K562 (cell line): ENCODE measurements at places on chromosomes 2 and 18. TPM values are rescaled to one million over a fixed set of nuclear protein-coding genes. Genes with fewer than 3 reads are reported as not detected.

Gene CD8A
- 0.07 and 0.20 TPM in 2 replicates for total RNA-seq

Gene TNFAIP6
- total RNA-seq = not detected in 2 replicates

Gene GALNT14
- not detected in 2 replicates for total RNA-seq

Gene KCTD1
- not detected in 2 replicates for total RNA-seq

Gene HOXD9
- total RNA-seq = not detected in 2 replicates

Gene DNAH7
- 0.31 and 0.36 TPM in 2 replicates for total RNA-seq

Gene DQX1
- total RNA-seq = 0.29 and 0.38 TPM in 2 replicates

Gene B3GNT7
- total RNA-seq = 0.20 and 0.69 TPM in 2 replicates

Gene SLC38A11
- total RNA-seq = not detected in 2 replicates

DNA sequence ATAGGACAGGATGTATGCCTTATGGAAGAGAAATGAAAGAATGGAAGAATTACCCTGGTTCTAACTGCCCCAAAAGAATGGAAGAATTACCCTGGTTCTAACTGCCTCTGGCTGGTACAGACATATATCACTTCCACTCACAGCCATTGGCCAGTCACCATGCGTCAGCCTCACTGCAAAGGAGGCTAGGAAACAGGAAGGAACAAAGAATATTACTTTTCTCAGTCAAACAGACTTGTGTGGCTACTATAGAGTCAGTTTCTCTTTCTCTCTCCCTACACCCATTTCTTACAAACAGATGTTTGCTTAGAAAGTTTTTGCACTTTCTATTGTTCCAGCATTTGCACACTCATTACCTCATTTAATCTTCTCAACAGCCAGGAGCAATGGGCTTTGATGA is 1111.1 kb upstream of the KLHL29 start:
- DNase-seq = no peak
- no peaks in the 10 kb centered on the region for H3K27me3 ChIP-seq
- no peak overlapping the region for H3K27ac ChIP-seq
- H3K4me3 ChIP-seq = no peak overlapping the region
- no peaks in the 10 kb centered on the region for H3K4me1 ChIP-seq
- no peaks in the 10 kb centered on the region for H3K36me3 ChIP-seq

DNA sequence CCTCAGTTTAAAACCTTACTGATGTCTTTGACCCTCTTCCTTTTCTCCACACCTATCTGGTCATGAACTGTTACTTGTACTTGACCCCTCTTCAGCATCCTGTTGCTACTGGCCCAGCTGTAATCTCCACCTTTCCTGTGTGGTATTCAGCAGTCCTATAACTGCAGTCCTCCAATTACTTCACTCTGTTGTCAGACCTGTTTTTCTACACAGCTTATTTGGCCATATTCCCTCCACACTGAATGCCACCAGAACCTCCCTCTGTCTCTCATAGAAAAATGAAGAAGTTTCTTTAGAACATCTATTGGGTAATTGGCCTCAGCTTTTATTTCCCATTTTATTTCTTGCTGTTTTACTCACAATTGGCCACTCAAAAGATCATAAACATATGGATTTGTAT is 155.4 kb downstream of the ASXL3 start:
- H3K27me3 ChIP-seq = no peaks in the 10 kb centered on the region
- H3K4me1 ChIP-seq = no peaks in the 10 kb centered on the region
- no peak overlapping the region for H3K27ac ChIP-seq
- no peaks in the 10 kb centered on the region for H3K36me3 ChIP-seq

DNA sequence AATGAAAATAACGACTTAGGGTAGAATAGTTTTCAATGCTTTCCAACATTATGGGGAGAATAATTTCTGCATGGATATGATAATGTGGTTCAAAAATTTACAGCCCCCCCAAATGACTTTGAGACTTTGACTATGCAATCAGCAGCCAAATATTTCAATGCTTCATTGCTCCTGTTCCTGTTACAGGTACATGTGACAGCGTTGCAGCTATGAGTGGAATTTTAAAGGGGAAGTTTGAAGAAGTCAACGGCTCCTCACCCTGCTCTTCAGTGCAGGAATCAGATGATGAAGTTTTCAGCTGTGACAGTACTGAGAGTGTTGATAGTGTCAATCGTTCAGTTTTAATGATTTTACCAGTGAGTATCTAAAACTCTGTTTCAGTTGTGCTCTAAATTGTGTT is 25.1 kb downstream of the CSRNP3 start:
- no peaks in the 10 kb centered on the region for H3K4me1 ChIP-seq
- H3K4me3 ChIP-seq = no peak overlapping the region
- no peak for DNase-seq
- H3K27ac ChIP-seq = no peak overlapping the region

GRCh38 chr2:37713258-37713700 is 41.8 kb upstream of the CDC42EP3 start:
- no peaks in the 10 kb centered on the region for H3K27me3 ChIP-seq
- no peak overlapping the region for H3K4me3 ChIP-seq
- DNase-seq = no peak
- H3K27ac ChIP-seq = no peak overlapping the region
- H3K4me1 ChIP-seq = no peaks in the 10 kb centered on the region

DNA sequence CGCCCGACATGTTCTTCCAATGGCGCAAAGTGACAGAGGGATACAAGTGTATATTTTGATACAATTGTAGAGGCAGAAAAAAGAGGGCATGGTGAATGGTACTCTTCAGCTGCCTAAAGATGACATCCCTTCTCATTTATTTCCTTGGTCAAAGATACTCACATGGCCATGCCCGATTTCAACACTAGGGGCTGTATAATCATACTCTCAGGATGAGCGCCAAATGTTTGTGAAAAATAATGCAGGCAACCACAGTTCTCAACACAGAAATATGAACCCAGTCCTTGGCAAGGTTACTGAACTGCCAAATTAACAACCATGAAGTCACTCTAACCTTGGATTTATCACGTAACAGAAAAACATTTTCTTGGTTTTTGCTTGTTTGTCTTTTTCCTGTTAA is 204.4 kb downstream of the CCDC102B start:
- H3K4me1 ChIP-seq = no peaks in the 10 kb centered on the region
- no peak for DNase-seq
- no peaks in the 10 kb centered on the region for H3K27me3 ChIP-seq
- H3K36me3 ChIP-seq = no peaks in the 10 kb centered on the region
- H3K4me3 ChIP-seq = no peak overlapping the region

DNA sequence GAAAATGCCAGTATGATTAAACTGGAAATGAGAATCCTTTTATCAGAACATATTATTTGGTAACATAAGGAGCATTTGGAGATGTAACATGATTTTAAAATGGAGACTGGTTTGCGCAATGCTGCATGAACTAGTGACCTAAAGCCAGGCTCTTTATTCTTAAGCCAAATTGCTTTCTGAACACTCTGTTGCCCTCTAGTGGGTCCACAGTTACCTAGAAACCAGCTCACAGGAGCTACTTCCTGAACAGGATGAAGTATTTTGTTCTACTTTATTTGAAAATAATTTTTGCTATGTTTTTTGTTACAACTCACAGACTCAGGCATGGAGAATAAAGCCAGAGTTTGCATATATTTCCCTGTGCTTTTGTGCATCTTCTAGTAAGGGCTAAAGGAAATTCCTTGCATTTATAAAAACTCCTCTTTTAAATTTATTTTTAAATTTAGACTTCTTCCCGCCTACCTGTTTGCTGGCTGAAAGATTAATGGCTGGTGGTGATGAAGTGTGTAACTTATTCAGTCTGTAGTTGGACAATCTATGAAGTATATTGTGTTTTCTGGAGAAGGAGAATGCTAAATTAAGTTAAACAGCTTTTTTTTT is 146.7 kb downstream of the PARD3B start:
- H3K27me3 ChIP-seq = no peaks in the 10 kb centered on the region
- no peak overlapping the region for H3K27ac ChIP-seq
- H3K36me3 ChIP-seq = no peaks in the 10 kb centered on the region

- no peak for DNase-seq
- H3K36me3 ChIP-seq = no peaks in the 10 kb centered on the region
These were observed 128.5 kb downstream of the ARL6IP6 start for GRCh38 chr2:152846697-152847470.

DNA sequence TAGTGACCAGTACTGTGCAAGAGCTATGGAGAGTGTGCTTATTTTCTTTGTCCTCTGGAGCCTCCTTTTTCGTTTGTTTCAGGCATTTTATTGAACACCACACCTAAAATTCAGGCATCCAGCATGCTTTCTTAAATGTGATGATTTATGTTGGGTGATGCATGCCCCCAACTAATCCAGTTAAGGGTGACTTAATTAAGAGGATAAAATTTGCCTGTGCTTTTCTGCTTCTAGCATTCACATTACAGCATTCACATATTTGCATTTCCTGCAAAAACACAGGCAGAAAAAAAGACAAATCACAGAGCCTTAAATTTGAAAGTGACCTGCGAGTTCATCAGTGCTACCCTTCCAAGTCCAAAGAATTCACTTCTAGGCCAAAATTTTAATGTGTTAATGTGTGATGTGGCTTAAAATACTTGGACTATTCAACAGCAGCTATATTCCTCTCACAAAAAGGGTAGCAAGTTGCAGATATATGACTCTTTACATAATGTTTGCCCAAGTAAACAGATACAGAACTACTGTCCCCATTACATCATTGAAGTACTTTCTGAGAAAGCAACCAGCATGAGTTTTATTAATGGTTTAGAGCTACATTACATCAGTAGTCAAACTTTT is 286.5 kb downstream of the THSD7B start:
- H3K4me3 ChIP-seq = no peak overlapping the region
- H3K4me1 ChIP-seq = no peaks in the 10 kb centered on the region
- H3K27ac ChIP-seq = no peak overlapping the region
- H3K36me3 ChIP-seq = no peaks in the 10 kb centered on the region

DNA sequence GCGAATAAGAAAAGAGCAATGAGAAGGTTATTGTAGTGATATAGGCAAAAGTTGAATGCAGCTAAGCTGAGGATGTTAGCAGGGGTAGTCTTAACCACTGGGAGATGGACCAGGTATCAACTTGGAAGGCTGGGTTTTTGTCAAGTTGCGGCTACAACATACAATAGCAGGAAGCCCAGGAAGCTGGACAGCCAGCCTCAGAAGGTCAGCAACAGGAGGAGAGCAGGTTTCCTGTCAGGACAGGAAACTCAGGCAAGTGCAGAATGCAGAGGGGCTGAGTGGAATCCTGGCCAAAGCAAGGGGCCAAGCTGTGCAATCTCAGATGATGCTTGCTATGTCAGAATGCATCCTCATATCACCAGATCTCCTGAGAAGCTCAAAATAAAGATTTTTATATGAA is 530.0 kb upstream of the ID2 start:
- no peak overlapping the region for H3K4me3 ChIP-seq
- no peaks in the 10 kb centered on the region for H3K27me3 ChIP-seq
- no peaks in the 10 kb centered on the region for H3K4me1 ChIP-seq

DNA sequence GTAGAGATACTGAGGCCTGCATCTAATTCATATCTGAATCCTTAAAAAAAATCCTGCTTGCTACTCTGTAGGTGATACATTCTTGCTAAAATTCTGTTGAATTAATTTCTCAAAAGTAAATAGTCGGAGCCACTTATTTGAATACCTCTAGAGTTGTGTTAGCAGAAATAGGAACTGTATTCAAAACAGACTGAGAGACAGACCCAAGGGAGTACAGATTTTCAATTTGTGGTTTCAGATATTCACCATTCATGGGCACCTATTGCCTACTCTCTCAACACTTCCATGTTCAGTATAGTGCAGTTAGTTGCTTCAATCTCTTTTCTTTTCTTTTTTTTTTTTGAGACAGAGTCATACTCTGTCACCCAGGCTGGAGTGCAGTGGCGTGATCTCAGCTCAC is 46.6 kb upstream of the CTLA4 start:
- DNase-seq = no peak
- no peak overlapping the region for H3K4me3 ChIP-seq
- H3K36me3 ChIP-seq = no peaks in the 10 kb centered on the region
- no peak overlapping the region for H3K27ac ChIP-seq
- no peaks in the 10 kb centered on the region for H3K4me1 ChIP-seq
- H3K27me3 ChIP-seq = no peaks in the 10 kb centered on the region

DNA sequence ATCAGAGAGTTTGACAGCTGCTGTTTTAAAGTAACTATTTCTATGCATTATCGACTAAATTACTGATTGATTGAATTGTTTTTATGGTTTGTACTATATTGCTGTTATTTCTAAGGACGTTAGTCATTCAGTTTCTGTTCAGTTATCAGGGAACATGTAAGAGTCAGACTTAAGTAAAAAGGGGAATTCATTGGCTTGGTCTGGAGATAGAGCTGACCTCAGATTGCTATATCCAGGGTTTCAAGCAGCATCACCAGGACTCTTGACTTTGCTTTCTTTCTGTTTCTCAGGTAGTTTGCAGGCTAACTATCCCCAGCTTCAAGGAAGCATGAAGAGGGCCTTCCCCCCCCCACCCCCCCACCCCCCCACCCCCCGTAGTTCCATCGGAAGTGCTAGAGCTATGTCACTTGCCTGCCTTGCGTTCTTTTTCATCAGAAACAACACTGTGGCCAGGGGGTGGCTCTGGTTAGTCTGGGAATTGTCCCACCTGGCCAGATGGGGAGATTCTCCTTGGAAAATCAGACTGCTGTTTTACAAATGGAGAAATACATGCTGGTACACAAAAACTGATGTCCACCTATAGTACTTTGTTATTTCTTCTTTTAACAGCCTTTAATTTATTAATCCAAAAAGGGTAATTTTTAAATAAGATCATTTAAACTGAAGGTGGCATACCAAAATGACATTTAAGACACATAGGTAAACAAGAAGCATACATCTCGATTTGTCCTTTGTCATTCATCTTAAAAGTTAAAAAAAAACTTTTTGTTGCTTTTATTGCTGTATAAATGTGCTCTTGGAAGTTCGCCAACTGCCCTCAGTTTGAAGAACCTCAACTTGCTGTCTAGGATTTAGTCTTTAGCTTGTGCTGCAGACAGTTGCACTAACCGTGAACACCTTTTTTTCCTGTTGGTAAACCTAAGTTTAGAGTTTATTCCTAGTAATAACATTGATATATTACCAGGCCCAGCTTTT is 9.4 kb downstream of the SMAD4 start:
- no peaks in the 10 kb centered on the region for H3K27me3 ChIP-seq
- peaks cover 6% of the 10 kb centered on the region; the same call in 2 of the 3 replicates for H3K36me3 ChIP-seq

DNA sequence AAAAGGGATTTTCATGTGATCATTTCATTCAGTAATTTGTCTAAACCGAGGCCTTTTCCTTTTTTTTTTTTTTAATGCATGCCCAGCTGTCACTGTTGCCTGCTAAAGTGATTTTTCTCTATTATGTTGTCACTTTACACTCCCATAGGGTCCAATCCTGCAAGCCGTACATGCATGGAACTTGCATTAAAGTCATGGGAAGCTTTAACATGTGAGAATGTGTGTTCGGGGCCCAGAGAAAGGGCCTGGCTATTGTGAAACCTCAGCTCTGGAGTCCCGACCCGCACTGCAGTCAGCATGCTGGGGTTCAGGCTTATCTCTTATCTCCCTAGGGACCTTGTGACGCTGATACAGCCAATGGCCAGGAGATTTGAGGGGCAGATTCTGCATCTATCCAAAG is 474.6 kb downstream of the SLC4A3 start:
- no peak for DNase-seq
- no peak overlapping the region for H3K4me3 ChIP-seq
- no peaks in the 10 kb centered on the region for H3K27me3 ChIP-seq
- no peak overlapping the region for H3K27ac ChIP-seq
- no peaks in the 10 kb centered on the region for H3K36me3 ChIP-seq
- H3K4me1 ChIP-seq = peaks cover under 1% of the 10 kb centered on the region; the same call in 1 of the 3 replicates

GRCh38 chr18:63299837-63300745 is 19.5 kb downstream of the BCL2 start:
- peaks cover 21% of the 10 kb centered on the region for H3K27me3 ChIP-seq
- DNase-seq = no peak
- no peak overlapping the region for H3K4me3 ChIP-seq
- no peaks in the 10 kb centered on the region for H3K36me3 ChIP-seq
- H3K4me1 ChIP-seq = no peaks in the 10 kb centered on the region
